ENCODE measurements at places on chromosomes 2 and 18.

DNA sequence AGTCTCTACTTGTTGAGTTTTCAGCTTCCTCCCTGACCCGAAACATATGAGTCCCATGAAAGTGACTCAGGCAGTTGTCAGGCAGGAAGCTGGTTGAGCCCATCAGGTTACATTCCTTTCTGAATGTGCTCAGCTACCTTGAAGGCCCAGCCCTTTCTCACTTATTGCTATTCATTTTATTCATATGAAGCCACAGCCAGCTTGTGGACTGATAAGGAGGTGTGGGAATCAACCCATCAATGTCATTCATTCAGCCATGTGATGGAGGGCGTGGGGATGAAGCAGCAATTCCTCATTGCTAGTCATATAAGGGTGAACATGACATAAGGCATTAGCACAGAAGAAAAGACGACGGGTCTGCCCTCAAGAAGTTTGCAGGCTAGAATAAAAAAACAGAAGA is 5.3 kb upstream of the VPS4B start:
- DNase-seq, result no peak

DNA sequence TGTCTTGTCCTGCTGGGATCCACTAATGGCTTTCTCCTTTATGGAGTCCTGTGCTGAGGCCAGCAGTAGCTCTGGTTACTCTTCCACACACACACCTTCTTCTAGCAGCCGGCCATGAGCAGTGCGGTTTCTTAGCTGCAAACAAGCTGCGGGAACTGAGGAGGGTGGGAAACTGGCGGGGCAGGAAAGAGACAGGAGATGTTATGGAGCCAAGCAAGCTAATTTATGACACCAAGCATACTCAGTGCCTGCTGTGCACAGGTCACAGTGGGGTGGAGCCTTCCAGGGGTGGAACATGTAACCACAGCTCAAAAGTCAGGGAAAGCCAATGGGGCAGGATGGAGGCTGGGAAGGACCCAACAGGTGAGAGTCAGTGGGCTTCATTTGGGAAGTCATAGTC is 180.8 kb downstream of the FAM210A start:
- DNase-seq, result no peak

DNA sequence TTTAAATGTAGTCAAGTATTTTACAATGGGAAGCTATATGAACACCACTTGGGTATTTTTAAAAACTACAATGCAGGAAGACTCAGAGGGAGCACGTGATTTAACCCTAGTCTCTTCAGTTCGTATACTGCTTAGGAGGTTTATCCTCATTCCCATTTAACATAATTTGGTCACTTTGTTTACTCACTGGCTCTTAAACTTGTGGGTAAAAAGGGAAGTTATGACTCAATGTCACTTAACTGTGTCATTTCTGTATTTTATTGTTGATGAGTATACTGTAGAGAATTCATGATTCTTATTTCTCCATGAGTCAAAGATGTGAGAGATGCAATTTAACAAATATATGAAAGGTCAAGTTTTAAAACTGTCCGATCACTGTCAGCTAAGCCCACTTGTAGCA is 48.2 kb downstream of the SLC66A3 start:
- no peak for DNase-seq

- no peak for DNase-seq
Observed at GRCh38 chr2:82675186-82675585, 1783.9 kb downstream of the SUCLG1 start.

DNA sequence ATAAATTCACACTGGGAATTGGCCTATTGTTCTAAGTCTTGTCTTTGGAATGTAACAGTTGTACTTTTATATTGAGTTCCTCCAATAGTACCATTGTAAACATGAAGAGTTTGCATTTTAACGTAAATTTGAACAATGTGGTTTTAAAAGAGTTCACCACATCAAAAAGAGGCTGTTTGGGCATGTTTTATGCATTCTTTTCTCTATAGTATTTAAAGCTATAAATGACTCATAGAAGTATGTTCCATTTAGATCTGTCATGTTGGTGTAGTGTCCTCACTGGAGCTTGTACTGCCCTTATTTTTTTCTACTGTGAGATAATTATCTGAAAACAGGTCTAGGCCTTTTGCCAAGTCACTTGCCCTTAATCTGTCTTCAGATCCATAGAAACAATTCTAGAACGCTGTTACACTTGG is 141.9 kb downstream of the RHBDD1 start:
- DNase-seq, result no peak
